Smooth muscle cell of bladder (primary cell): ENCODE measurements at places on chromosomes 2 and 18. TPM values are rescaled to one million over a fixed set of nuclear protein-coding genes. Genes with fewer than 3 reads are reported as not detected.

The MAP2 gene
- total RNA-seq, result 0.37 and 0.71 TPM in 2 replicates

The CDC42EP3 gene
- total RNA-seq, result 13.8 and 16.9 TPM in 2 replicates

The MYO3B gene
- 0.18 and 1.1 TPM in 2 replicates for total RNA-seq

The GALR1 gene
- total RNA-seq, result not detected in 2 replicates

The OTOS gene
- not detected in 2 replicates for total RNA-seq
